Right ventricle myocardium inferior (tissue), 1 donor: ENCODE measurements at places on chromosomes 16 and 17. TPM values are rescaled to one million over a fixed set of nuclear protein-coding genes. Genes with fewer than 3 reads are reported as not detected.
A peak's percentile ranks its signal among the peaks of the same experiment; 100 is the strongest.

DNA sequence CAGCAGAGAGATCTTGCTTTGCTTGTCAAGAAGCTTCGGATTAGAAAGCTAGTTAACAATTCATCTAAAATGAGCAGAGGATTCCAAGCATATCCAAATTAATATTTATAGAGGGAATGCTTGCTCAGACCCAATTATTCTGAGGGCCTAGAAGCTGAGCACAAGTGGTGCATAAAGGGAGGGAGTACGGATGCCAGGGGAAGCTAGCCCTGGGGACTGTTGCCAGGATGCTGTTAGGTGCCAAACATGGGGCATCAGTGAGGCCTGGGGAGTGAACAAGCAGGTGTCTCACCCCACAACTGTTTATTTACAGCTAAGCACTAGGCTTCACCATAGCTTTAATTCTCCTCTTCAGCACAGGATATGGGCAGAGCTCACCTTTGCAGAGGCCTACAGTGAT lies 684.1 kb upstream of the C16orf82 start:
- no peak for DNase-seq

GRCh38 chr17:28485049-28485448 lies 11.6 kb downstream of the SLC13A2 start:
- DNase-seq, result no peak

FAM171A2 gene
- total RNA-seq, result 0.70 TPM

DNA sequence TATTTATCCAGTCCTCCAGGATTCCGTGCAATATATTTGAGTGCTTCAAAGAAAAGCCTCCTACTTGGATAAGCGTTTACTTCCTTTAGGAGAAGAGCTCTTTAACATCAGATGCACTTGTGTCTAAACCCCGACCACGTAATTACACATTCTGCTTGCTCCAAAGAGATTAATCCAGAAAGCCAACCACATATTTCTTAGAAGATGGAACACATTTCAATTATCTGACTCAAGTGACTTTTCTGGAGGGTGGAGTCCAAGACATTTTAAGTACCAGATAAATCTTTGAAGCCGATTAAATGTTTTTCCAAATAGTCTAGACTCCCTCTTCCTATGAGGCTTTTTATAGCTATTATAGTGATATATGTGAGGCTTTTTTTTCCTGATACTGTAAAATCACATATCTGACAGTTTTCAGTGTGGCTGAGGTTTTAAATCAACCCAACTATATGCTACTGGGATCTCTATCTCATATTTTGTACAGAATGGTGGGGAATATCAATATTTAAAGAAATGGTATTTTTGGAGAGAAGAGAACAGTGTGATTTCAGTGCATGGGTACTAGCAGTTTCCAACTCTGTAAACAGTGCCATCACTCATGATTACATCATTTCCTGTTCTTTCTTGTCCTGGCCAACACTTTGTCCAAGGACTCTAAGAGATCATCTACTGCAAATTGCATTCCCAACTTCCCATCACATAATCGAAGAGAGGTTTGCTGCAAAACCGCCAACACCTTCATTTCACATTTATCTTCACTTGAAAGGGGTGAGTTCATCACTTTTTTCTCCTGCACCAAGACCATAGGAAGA lies 192.4 kb upstream of the HSBP1 start:
- DNase-seq, result no peak

DNA sequence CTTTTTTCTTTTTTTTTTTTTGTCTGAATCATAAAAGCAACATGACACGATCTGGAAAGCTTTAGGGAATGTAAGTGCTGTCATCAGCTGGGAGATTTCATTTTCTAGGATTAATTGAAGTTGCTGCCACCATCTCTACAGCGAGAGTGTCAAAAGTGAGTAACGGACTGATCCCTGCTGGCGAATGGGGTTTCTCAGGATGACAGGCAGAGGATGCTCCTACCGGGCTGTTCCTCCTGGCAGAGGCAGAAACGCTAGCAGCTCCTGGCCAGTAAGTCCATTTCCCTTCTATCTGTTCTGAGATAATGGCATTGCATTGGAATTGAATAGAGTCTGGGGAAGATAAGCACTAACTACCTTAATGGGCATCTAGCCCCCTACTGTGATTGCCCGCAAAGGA lies 80.5 kb upstream of the KIFC3 start:
- no peak for DNase-seq

GRCh38 chr16:2969545-2970521 lies 685 bp downstream of the PAQR4 start:
- DNase-seq, result peak; percentile 84

PRKAR1A gene
- total RNA-seq, result 584 TPM

GRCh38 chr16:89785523-89786155 lies 30.8 kb downstream of the FANCA start:
- DNase-seq, result no peak

GRCh38 chr16:57427307-57427706 lies 19.9 kb downstream of the CIAPIN1 start:
- DNase-seq, result no peak

TLCD1 gene
- total RNA-seq, result 2.4 TPM

DNAAF8 gene
- 1.5 TPM for total RNA-seq

DNA sequence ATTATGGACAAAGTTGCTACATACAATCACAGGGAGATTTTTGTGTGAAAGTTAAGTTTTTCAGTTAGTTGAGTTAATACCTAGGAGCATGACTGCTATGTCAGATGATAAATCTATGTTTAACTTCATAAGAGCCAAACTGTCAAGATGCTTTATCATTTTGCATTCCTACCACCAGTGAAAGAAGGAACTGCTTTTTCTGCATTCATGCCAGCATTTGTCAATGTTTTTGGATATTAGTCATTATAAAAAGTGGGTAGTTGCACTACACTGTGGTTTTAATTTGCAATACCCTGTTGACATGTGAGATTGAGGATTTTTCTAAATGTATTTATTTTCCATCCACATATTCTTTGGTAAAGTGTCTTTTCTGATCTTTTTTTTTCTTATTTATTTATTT lies 434.0 kb upstream of the MON1B start:
- DNase-seq, result no peak

- DNase-seq, result no peak
Measured at GRCh38 chr17:57405491-57406072, 149.3 kb downstream of the MSI2 start.

DNA sequence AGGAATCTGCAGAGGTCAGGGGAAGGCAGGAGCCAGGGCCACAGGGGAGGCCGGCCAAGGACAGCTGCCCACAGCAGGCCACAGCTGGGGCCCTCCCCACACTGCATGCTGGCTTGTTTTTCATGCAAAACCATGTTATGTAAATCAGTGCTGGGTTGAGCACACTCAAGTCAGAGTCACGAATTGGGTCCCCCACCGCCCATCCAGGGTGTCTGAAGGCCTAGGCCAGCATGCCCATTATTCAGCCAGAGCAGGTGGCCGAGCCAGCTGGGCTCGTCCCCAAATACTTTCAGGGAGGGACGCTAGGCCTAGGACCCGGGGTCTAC lies 51.2 kb upstream of the TOB1 start:
- no peak for DNase-seq

TEX19 gene
- total RNA-seq, result not detected

DNA sequence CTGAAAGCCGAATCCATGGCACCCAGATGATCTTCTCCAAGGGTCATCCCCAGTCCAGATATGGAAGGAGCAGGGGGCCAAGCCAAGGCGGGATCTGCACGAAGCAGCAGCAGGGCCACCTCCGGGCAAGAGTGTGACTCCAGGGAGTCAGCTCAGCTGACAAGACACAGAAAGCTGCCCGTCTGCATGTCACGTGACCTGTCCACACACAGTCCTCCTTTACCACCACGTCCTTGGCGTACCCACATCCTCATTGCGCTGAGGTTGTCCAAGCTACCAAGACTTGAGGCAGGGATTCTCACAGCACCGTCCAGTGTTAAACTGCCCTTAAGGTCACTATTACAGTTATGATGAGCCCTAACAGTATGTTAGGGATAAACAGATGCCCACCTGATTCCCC lies 11.3 kb upstream of the CYTH1 start:
- no peak for DNase-seq
